Thoracic aorta endothelial cell (primary cell): ENCODE measurements at places on chromosomes 3 and 15. TPM values are rescaled to one million over a fixed set of nuclear protein-coding genes. Genes with fewer than 3 reads are reported as not detected.

The ADGRG7 gene
- not detected in 2 replicates for total RNA-seq

The CCDC54 gene
- total RNA-seq = not detected in 2 replicates

The WNT5A gene
- total RNA-seq = 0.07 and 0.27 TPM in 2 replicates

The C3orf20 gene
- under 0.01 and 0.07 TPM in 2 replicates for total RNA-seq

The HYKK gene
- 2.1 and 3.4 TPM in 2 replicates for total RNA-seq

The SCG3 gene
- total RNA-seq = not detected in 2 replicates

The FBXO40 gene
- not detected in 2 replicates for total RNA-seq

The DUOX1 gene
- under 0.01 TPM in 1 of 2 replicates, not detected in the other for total RNA-seq

The CDC25A gene
- total RNA-seq = 25.3 and 27.0 TPM in 2 replicates

The LRRC3B gene
- total RNA-seq = not detected in 2 replicates

The LMAN1L gene
- total RNA-seq = under 0.01 and 0.07 TPM in 2 replicates

The A4GNT gene
- not detected in 2 replicates for total RNA-seq

The NR2F2 gene
- 24.8 and 57.2 TPM in 2 replicates for total RNA-seq

The ARPIN gene
- 12.0 and 16.3 TPM in 2 replicates for total RNA-seq

The KCNAB1 gene
- 0.40 and 47.5 TPM in 2 replicates for total RNA-seq

The ZBTB47 gene
- total RNA-seq = 10.0 and 11.6 TPM in 2 replicates

The RARB gene
- total RNA-seq = 17.6 and 25.6 TPM in 2 replicates

The GPR62 gene
- total RNA-seq = 0.07 TPM in 1 of 2 replicates, not detected in the other

The WDR93 gene
- 0.13 TPM in 1 of 2 replicates, not detected in the other for total RNA-seq

The INSYN1 gene
- 0.13 and 0.14 TPM in 2 replicates for total RNA-seq

The KLHL40 gene
- total RNA-seq = under 0.01 TPM in 1 of 2 replicates, not detected in the other

The RTF1 gene
- total RNA-seq = 49.3 and 55.9 TPM in 2 replicates

The BLOC1S6 gene
- 87.6 and 93.2 TPM in 2 replicates for total RNA-seq

The CIB2 gene
- total RNA-seq = 1.4 and 1.9 TPM in 2 replicates

The CEMIP gene
- total RNA-seq = 0.50 and 1.1 TPM in 2 replicates

The CLDN18 gene
- not detected in 2 replicates for total RNA-seq

The KAT2B gene
- total RNA-seq = 15.7 and 18.2 TPM in 2 replicates

The TMOD2 gene
- total RNA-seq = 6.0 and 9.8 TPM in 2 replicates

The GPR149 gene
- not detected in 2 replicates for total RNA-seq

The PAK6 gene
- not detected in 2 replicates for total RNA-seq

The B3GALNT1 gene
- 37.4 and 47.7 TPM in 2 replicates for total RNA-seq

The PIK3CB gene
- total RNA-seq = 37.0 and 41.4 TPM in 2 replicates

The NCBP2 gene
- total RNA-seq = 64.3 and 65.4 TPM in 2 replicates

The DLL4 gene
- total RNA-seq = 33.8 and 72.7 TPM in 2 replicates

The SH2D7 gene
- total RNA-seq = under 0.01 TPM in 1 of 2 replicates, not detected in the other

The FBXW12 gene
- total RNA-seq = not detected in 2 replicates

The LRRC31 gene
- not detected in 2 replicates for total RNA-seq

The FANCD2OS gene
- total RNA-seq = not detected in 2 replicates

The HRG gene
- total RNA-seq = not detected in 2 replicates

The CADPS gene
- total RNA-seq = not detected in 2 replicates

The CCR8 gene
- total RNA-seq = not detected in 2 replicates

The GOLGA8J gene
- not detected in 2 replicates for total RNA-seq

The SKOR1 gene
- total RNA-seq = 0.07 TPM in 1 of 2 replicates, not detected in the other

The RTP3 gene
- not detected in 2 replicates for total RNA-seq

The CCR9 gene
- not detected in 2 replicates for total RNA-seq

The SLC22A14 gene
- total RNA-seq = 0.13 TPM in 1 of 2 replicates, not detected in the other
